ENCODE measurements at places on chromosomes 4 and X.

DNA sequence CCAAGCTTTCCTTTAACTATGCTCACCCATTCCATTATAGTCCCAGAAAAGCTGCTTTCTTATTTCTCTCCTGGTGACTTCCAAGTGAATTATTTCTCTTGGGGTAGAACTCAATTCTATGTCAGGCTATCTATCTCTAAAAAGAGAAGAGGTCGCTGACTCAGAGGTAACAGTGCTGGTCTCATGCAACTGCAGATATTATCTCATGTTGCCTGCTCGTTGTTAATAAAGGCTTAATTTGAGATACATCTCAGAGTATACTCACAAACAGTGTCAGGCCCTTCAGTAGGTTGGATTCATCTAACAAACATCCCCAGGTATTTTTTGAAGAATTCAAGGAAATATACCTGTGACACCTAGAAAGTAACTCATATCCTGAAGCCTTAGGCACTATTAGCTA is 2.7 kb downstream of the TMEM154 start:
- DNase-seq: no peak

DNA sequence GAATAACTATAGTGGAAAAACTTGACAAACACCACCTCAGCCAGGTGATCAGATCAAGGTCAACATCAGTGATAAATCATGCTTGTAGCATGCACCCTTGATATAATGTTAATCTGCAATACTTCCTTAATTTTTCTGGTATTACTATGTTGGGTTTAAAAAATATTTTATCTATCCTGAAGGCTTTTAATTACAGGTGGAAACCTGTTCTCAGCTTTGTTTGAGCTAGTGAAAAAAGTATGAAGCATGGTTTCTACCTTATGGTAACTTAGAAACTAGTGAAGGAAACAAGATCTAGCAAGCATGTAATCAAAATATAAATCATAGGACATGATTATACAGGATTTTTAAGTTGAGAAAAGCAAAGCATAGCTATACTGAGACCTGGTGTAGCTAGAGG is 26.6 kb downstream of the MAOA start:
- no peak for DNase-seq

- no peak for DNase-seq
These were observed 48.9 kb downstream of the PCDH7 start for GRCh38 chr4:30769093-30769492.

DNA sequence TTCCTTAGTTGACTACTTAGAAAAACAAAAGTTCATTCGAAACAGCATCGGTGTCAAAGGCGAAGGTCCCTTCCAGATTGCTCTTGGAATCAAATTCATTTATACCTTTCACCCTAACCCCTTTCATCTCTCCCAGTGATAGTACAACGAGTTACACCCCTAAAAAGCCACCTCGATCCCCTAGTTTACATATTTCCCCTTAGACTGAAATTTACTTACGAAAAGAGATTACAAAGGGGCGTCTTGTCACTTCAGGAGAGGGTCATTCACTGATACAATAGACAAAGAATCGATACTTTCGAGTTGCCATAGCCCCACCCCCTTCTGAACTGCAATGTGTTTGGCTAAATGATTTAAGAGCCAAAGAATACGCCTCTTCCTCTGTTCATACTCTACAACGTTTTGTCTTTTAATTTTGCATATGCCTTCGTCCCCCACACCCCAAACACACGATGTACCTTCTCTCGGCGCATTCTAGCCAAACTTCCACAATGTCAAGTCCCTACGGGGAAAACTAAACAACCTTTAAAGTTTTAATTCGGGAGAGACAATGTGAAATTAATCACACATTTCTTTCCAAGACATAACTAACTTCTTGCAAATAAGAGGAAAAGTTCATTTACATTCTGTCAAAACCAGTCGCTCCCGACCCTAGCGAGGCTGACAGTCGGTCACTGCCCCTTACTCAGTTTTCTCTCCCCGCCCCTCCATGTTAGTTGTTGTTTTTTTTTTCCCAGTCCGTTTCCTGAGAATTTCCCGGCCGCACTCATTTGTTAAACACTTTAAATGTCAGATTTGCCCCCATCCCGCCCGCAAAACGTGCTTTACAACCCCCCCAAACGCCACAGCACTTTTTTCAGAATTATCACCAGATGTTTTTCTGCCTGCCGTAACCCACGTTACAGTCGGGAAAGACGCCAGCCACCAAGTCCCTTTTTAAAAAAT is 88.6 kb downstream of the HPRT1 start:
- no peak for DNase-seq

DNA sequence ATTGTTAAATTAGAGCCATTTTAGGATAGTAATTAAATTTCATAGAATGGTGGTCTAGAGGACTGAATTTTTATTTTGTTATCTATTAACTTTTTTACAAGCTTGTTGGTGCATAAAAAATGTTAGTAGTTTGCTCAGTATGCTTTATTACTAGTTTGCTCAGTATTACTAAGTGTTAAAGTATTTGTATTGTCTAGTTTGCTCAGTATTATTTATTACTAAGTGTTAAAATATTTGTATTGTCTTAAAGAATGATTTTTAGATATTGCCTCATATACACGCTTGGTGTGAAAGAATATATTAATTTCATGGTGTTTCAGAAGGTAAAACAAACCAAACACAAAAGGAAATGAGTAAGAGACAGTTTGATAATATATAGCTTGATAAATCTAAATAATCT is 268.4 kb upstream of the MAGEB18 start:
- DNase-seq: no peak

GRCh38 chrX:56733459-56734046 is 4.5 kb downstream of the NBDY start:
- DNase-seq: no peak

- DNase-seq: no peak
These were observed 43.1 kb downstream of the GASK1B start for GRCh38 chr4:158129694-158130093.

- DNase-seq: no peak
These were observed 71.3 kb upstream of the LDB2 start for GRCh38 chr4:16969696-16970135.

DNA sequence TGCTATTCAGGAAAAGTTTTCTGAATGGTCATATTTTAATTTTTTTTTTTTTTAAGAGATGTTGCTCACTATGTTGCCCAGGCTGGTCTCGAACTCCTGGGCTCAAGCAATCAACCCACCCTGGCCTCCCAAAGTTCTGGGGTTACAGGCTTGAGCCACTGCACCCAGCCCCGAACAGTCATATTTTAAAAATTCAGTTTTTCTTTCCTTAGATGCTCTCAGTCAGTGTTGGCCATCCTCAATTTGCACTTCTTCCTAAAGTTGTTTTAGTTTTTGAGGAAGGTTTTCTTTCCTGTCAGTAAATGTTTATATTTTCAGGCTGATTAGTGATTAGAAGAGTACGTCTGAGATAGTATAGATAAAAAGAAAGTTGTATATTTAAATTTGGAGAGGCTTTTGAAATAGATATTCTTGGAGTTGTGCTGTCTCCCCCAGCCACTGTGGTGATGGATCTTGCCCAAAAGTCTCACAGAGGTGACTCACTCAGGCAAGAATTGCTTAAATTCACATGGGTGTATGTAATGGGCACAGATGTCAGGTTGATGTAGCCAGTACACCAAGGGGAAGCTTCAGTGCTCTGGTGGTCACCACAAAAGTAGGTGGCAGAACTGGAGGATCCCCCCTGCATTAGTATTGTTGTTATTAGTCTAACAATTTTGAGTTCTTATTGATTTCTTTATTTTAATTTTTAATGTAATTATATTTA is 72.2 kb upstream of the ELOVL6 start:
- DNase-seq: no peak

GRCh38 chrX:22314692-22315091 is 42.0 kb downstream of the CBLL2 start:
- DNase-seq: no peak

GRCh38 chrX:27598312-27598711 is 8.2 kb downstream of the DCAF8L2 start:
- no peak for DNase-seq

DNA sequence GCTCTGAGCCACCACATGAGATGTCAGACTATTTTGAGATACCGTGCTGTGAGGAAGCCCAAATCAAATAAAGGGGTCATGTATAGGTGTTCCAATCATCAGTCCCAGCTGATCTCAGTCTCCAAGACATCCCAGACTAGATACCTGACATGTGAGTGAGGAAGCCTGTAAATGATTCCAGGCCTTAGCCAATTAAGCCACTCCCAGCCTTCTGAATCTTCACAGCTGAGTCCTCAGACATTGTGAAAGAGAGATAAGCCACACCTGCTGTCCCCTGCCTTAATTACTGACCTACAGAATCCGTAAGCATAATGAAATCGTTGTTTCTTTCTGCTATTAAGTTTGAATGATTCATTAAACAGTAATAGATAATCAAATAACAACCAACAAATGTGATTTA is 671.4 kb downstream of the ZNF674 start:
- no peak for DNase-seq

DNA sequence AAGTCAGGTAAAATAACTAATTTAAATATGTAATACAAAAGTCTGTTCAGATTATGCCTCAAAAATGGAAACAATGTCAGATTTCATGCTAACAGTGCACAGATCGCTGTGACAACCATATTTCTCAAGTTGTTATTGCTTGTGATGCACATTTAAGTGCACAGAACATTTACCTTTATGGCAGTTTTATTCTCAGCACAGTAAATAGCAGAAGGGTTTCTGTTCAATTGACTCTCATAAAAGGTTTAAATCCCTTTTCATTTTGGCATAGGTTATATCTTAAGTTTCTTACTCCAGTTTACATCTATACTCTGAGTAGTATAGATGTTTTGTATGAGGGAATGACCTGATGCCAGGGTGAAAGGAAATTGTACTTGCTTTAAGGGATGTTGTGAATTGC is 247.8 kb downstream of the FSTL5 start:
- no peak for DNase-seq
